SHP77 treated with DMSO at 0.1 percent for 48 hours (cell line): ENCODE measurements at places on chromosomes 12 and 14.

DNA sequence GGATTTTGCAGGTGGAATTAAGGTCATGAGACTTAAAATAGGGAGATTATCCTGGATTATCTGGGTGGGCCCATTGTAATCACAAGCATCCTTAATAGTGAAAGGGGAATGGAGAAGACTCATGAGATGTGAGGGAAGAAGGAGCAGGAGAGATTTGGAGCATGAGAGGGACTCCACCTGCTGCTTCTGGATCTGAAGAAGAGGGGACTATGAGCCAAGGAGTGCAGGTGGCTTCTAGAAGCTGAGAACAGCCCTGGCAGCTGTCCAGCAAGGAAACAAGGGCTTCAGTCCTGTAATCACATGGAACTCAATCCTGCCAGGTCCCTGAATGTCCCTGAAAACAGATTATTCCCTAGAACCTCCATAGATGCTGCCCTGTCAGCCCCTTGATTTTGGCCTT, 67.8 kb downstream of the PELI2 start:
- DNase-seq: no peak

GRCh38 chr12:52042706-52043385, 8.4 kb upstream of the NR4A1 start:
- peak; percentile 71 for DNase-seq

DNA sequence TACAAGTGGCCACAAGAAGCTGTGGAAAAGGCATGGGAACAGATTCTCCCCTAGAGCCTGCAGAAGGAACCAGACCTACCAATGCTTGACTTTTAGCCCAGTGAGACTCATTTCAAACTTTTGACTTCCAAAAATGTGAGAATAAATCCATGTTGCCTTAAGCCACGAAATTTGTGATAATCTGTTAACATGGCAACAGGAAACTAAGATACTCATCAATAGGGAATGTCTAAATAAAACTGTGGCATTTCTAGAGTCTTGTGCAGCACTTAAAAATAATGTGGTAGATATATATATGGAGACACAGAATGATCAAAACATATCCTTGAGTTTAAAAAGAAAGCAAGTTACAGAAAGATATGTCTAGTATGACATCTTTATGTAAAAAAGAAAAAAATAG, 12.0 kb downstream of the HECTD4 start:
- DNase-seq: no peak

DNA sequence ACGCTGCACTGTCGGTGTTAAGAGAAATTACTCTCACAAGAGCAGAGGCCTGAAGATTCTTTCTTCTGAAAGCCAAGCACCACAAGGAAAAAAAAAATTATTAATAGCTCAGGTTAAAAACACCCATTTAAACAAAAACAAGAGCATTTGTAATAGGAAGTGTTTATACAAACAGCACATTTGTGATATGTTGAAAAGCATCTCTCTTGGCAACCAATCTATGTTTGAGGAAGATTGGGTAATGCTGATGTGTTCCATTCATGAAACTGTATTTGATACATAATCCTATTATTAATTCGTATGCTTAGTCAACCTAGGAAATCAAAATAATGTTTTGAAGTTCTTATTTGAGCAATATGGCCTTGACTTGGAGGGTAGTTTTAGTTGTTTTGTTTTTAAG, 36.5 kb downstream of the SSPN start:
- no peak for DNase-seq

GRCh38 chr12:83541446-83541845, 854.7 kb downstream of the TMTC2 start:
- no peak for DNase-seq

DNA sequence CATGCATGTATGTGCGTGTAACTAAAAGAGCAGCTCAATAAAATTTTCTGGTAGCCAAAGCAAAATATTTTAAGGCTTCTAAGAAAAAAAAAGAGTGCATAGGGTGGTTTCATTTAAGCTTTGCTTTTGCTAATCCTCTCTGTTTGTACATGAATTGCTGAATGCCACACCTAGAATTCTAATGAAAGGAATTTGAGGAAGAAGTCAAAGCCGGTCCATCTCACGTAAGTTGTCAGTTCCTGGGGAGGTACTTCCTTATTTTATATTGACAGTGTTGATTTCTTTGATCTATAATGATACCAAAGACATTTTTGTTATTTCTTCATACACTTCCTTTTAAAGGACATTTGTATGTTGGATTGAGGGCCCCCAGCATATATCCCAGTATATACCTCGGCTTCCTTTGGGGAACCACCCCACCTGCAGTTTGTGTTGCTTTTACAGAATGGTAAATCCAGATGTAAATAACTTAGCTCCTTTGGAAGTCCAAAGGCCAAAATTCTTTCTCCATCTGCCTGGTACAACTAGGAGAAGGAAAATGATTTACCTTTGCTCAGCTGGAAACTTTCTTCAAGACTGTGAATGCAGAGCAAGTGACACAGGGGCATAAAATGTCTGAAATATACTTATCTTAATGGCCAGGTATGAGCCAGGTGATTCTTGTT, 420.9 kb upstream of the ATP2B1 start:
- no peak for DNase-seq

- no peak for DNase-seq
Measured at GRCh38 chr14:25110106-25110505, 60.2 kb upstream of the STXBP6 start.

DNA sequence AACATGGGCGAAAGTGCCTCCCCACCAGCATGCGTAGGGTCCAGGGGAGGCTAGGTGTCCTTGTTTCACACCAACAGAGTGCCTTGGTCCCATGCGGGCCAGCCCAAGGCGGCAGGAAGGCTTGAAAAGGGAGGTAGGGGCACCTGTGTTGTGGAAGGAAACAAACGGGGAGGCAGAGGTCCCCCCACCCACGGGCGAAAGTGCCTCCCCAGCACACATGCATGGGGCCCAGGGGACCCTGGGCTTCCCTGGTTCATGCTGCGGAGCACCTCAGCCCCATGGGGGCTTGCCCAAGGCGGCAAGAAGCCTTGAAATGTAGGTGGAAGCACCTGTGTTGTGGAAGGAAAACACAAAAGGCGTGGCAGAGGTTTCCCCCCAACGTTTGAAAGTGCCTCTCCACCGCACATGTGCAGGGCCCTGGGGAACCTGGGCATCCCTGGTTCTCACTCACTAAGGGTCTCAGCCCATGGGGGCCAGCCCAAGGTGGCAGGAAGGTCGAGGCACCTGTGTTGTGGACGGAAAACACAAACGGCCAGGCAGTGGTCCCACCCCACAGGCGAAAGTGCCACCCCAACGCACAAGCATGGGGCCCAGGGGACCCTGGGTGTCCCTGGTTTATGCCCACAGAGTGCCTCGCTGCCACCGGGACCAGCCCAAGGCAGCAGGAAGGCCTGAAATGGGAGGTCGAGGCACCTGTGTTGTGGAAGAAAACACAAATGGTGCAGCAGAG, 374.7 kb downstream of the ALG10 start:
- no peak for DNase-seq

DNA sequence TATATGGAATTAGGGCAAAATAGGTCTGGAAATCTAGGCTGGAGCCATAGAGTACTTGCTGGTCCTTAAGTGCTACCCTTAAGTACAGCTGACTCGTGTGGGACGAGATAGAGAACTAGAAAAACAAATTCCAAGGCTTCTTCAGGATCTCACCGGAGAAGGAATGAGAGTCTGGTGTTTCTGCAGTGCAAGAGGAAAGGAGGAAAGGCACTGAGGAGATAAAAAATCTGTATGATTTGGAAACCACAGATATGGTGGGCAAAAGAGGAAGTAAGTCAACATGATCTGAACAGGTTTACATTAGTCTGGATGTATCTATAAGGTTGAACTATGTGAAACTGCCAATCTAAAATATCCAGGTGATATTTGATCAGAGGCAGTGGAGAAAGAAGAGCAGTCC, 134.4 kb upstream of the SOX5 start:
- no peak for DNase-seq

DNA sequence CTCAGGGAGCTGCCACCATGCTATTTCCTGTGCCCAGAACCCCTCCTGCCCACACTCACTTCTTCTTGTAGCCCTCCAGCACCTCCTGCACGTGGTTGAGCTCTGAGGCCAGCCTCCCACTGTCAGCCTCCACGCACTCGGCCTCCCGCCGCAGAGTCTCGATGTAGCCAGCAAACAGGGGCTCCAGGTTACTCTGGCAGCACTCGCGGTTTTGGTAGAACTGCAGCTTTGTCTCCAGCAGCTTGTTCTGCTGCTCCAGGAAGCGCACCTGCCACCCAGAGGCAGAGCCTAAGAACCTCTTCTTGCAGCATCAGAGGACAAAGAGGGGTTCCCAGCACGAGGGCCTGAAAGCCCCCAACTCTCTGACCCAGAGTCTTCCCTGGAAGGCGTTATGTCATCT, 2.1 kb downstream of the KRT83 start:
- DNase-seq: no peak

DNA sequence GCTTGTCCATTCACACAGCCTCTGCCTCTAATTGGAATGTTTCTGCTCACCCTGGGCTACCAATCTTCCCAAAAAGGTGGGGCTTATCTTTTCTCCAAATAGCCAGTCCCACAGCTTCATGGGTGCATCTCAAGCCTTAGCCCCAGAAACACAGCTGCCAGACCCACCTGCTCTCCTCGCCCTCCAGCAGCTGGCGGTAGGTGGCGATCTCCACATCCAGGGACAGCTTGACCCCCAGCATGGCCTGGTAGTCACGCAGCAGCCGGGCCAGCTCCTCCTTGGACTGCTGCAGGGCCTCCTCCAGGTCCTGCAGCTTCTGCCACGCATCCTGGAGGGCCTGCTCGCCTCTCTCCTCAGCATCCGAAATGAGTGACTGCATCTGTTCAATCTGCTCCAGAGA, 11.1 kb downstream of the KRT77 start:
- no peak for DNase-seq

- no peak for DNase-seq
Measured at GRCh38 chr12:28574746-28575592, 384.7 kb downstream of the CCDC91 start.

- DNase-seq: peak; percentile 51
Measured at GRCh38 chr14:63896278-63896720, 43.5 kb downstream of the SYNE2 start.

- DNase-seq: no peak
Measured at GRCh38 chr14:60644666-60645065, 4.6 kb downstream of the SIX1 start.

GRCh38 chr14:102898776-102899515, 23.5 kb upstream of the AMN start:
- DNase-seq: no peak
